Activated CD8-positive, alpha-beta memory T cell treated with anti-CD3 and anti-CD28 coated beads for 24 hours (primary cell): ENCODE measurements at places on chromosomes 12 and 14.

GRCh38 chr12:53579545-53579955, 46.6 kb downstream of the ATF7 start:
- no peak for DNase-seq

- no peak for DNase-seq
These were observed 34.3 kb upstream of the LRRC10 start for GRCh38 chr12:69645031-69645430.

DNA sequence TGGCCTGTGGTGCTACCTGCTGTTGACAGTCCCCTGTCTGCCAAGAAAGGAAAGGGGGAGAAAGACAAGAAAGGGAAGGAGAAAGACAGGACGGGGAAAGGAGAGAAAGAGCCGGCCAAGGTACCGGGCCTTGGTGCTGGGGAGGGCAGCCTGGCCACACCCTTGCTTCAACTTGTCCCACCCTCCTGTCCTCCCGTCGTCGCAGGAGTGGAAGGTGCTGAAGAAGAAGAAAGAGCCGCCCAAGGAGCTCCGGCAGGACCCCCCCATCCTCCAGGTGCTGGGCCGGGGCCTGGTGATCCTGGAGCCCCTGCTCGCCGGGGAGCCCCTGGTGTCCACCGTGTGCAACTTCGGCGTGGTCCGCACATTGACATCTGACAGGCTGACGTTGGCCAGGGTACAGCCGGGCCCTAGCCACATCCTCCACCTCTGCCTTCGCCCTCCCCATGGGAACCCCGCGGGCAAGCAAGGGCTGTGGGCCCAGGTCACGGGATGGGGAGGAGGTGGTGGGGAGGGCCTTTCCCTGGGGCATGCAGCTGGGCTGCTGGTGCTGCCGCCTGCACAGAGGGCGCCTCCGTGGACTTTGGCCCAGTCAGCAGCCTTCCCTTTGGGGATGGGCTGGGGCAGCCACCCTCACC, 2.9 kb upstream of the B3GNT4 start:
- DNase-seq, result no peak

DNA sequence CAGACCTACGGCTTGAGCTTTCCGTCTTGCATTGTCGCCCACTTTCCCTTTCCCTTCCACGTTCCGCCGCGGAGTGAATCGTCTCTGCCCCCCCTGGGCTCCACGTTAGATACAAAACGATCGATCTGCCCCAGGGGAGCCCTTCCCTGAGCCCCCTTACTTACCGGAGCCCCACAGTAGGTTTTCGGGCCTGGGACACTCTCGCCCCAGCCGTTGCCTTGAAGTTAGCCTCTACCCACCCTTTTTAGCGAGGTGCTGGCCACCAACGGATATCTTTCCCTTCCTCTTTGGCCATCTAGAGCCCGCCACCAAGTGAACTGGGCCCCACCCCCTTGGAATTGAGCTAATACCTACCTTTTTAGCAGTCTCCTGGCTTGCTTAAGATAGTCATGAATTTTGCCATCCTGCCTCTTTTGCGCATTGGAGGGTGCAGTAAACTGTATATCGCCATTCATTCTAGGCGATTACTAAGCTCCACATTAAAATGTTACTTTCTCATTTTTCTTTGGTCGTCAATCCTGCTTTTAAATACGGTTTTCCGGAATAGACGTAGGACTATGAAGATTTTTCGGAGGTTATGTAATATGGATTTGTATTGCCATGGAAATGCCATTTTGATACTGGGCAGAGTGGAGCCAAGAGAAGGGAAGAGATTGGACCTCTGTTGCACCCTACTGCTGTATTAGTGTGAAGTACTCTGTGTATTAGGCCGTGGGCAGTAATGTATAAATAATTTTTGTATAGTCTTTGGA, 764 bp downstream of the RBM25 start:
- DNase-seq, result no peak

DNA sequence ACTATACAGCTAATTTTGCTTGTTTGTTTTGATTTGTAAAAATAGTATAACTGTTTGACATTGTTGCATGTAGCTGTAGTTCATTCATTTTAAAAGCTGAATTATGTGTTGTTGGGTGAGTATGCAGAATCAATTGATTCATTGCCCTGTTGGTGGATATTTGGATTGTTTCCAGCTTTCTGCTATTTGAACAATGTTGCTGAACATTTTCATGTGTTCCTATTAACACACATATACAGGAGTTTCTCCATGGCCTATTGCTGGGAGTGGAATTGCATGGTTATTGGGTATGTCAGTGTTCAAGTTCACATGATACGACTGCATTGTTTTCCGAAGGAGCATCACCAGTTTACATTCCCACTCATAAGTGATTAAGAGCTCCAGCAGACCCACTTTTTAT, 75.3 kb downstream of the SRGAP1 start:
- DNase-seq, result no peak

DNA sequence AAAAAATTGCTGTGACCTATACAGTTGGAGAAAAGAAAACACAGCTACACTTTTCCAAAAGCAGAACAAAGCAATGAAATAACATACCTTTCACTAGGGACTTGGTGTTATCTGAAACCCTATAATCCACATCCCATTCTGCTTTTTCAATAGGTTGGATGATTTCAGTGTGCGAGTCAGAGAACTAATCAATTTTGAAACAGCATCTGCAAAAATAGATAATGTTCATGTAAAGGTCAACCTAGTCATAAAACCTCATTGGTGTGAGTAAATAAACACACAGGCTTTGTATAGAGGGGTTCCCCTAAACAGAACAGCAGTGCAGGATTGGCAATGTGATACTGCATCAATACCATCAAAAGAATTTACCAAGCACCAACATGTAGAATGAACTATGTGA, 173.0 kb upstream of the G2E3 start:
- no peak for DNase-seq

DNA sequence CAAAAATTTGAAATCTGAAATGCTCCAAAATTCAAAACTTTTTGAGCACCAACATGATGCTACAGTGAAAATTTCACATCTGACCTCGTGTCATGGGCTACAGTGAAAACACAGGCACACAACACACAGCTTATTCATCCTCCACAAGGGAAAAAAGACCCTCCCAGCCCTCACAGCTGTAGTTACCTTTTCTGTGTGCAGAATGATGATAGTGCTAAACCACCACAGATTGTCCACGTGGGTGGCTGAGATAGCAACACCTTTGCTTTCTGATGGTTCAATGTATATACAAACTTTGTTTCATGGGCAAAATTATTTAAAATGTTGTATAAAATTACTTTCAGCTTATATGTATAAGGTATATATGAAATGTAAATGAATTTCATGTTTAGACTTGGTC, 46.8 kb downstream of the FRS2 start:
- DNase-seq, result no peak

- no peak for DNase-seq
These were observed 23.3 kb upstream of the GYS2 start for GRCh38 chr12:21627924-21628323.

- DNase-seq, result no peak
These were observed 286.8 kb upstream of the AMIGO2 start for GRCh38 chr12:47366579-47366978.

- no peak for DNase-seq
These were observed 60.0 kb downstream of the EML1 start for GRCh38 chr14:99853206-99853605.

DNA sequence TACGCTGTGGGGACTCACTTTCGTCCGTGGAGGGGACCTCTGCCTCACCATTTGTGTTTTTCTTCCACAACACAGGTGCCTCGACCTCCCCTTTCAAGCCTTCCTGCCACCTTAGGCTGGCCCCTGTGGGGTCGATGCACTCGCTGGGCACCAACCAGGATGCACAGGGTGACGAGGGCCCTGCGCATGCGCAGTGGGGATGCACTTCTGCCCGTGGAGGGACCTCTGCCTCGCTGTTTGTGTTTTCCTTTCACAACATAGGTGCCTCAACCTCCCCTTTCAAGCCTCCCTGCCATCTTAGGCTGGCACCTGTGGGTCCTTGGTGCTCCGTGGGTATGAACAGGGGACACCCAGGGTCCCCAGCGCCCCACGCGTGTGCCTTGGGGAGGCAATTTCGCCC, 356.8 kb downstream of the ALG10 start:
- no peak for DNase-seq
